Stimulated activated CD8-positive, alpha-beta memory T cell treated with anti-CD3 and anti-CD28 coated beads, Interleukin-12 subunit alpha, Interleukin-12 subunit beta, amount 100 ng/mL, for 4 hours (primary cell): ENCODE measurements at places on chromosomes 11 and 22.

- no peak for DNase-seq
Observed at GRCh38 chr11:77806993-77807392, 13.5 kb downstream of the RSF1 start.

GRCh38 chr22:22414266-22414665 is 94.3 kb downstream of the ZNF280B start:
- no peak for DNase-seq

- DNase-seq: no peak
Observed at GRCh38 chr22:33652615-33653014, 267.7 kb downstream of the LARGE1 start.

DNA sequence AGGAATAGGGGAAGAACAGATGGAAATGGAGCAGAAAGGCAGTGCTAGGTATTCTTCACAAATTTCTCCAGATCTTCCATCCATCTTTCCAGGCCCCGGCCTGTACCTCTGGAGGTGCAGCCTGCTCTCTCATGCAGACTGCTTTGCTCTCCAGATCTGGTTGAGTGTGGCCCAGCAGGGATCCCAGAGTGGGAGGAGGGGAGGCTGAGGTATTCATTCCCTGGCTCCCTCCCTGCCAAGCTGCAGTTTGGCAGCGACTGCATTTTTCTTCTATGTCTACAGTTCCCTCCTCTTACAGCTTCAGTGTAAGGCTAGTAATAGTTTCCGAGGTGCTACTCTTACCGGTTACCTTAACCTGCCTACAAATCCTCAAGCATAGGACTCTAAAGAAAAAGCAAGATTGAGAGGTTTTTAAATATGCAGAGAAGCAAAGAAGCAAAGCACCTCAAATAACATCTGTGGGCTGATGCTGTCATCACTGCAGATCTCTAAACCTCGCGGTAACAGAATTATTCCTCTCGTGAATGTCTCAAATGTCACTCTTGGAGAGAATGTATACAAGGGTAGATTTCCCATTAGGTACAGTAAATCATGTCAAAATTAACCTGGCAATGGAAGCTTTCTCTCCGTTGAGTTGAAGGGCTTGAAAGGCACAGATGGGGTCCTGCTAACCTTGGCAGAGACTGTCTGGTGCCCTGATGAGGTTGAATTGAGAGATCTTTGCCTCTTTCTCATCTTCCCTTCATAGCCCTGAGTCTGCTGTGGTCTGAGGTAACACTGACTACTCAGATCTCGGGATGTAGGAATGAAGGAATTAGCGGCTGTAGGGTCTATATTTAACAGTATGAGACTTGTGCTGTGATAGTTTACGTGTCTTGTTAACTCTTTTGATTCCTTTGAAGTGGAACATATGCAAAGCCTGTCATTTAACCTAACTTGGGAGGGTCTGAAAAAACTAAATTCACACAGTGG is 297.9 kb upstream of the C11orf87 start:
- no peak for DNase-seq

- no peak for DNase-seq
Observed at GRCh38 chr11:78230161-78230877, 41.6 kb downstream of the USP35 start.

- no peak for DNase-seq
Observed at GRCh38 chr11:62431171-62431901, 12.5 kb downstream of the SCGB1A1 start.

GRCh38 chr11:19680829-19681368 is 31.7 kb upstream of the NAV2 start:
- no peak for DNase-seq

DNA sequence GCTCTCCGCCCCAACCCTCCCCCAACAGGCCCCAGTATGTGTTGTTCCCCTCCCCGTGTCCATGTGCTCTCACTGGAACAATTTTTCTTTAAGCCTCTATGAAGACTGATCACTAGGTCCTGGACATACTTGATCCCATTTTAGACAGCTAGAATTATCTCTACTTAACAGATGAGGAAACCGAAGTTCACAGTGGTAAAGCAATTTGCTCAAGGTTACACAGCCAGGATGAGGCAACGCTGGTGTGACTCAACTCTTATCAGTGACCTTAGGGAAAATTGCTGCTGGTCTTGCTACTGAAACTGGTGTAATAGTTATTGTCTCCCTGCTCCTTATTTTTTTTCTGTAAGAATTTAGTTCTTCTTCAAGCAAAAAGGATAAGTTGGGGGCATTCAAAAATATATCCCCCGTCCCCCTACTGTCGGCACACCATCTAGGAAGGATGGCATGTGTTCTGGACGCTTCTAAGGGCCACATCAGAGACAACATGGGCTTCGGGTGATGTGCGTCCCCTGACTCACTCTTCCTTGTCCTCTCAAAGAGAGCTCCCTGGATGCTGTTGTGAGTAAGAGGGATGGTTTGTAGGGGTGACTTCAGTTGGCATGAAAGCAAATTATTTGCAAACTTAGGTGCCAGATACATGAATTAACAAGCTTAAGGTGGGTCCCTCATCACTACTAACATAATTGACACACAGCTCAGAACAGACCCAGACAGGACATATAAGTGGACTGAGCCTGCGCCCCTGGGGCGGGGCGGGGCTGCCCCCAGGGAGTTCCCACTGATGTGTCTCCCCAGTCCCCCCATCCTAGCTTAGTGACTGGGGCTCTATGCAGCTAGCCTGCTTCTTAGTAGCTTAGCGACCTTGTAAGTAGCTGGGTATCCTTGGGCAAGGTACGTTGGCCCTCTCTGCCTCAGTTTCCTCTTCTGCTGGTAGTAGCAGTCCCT is 23.6 kb upstream of the ALX4 start:
- no peak for DNase-seq

GRCh38 chr11:72234920-72235319 is 9.1 kb downstream of the PHOX2A start:
- no peak for DNase-seq

DNA sequence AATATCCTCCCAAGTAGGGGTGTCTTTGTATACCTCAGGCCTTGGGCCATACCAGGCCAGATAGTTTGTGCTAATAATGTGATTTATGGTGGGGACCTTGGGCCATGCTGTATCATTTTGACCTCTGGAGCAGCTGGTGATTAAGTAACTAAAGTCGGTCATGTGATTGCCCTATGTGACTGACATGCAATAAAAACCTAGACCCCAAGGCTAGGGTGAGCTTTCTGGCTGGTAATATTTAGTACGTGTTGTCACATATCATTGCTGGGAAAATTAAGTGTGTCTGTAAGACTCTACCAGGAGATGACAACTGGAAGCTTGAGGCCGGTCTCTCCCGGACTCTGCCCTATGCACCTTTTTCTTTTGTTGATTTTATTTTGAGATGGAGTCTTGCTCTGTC is 12.6 kb upstream of the TFIP11 start:
- DNase-seq: no peak

- DNase-seq: no peak
Observed at GRCh38 chr11:133659538-133660201, 127.4 kb upstream of the OPCML start.

GRCh38 chr11:117841551-117842031 is 17.0 kb upstream of the FXYD2 start:
- DNase-seq: no peak

DNA sequence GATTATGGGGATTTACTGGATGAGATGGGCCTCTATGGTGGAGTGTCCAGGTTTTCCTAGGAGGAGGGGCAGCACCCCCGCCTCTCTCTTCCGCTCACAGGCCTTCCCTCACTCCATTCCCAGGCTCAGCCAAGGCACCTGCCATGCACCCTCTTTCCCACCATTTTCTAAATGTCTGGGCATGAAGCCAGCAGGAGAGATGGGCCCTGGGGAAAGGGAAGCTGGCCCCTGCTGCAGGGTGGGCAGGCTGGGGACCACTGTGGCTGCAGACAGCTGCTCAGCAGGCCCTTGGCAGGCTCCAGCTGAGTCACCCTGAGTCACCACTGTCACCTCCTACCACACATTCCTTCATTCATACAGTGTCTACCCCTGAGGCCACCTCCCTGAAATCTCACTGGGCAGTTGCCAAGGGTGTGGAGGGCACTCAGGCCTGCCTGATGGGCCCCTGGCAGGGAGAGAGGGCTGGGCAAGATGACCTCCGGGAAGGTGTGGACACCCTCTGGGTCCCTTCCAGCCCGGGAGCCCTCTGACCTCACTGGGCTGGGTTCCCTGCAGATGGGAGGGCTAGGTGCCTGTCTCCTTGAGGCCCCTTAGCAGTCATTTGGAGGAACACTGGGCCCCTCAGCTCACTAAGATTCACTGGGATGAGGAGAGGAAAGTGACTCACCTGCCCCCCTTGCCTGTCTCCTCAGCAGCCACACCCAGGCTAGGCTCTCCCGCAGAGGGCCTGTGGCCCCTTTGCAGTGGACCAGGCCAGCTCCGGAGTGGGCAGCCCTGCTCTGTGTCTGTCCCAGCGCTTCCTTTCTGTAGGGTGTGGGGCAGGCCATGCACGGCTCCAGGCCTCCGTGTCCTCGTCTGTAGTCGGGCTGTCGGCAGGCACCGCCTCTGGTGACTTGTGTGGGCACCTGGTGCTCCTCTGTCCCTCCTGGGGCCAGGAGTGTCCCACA is 7.8 kb downstream of the MYEOV start:
- no peak for DNase-seq

DNA sequence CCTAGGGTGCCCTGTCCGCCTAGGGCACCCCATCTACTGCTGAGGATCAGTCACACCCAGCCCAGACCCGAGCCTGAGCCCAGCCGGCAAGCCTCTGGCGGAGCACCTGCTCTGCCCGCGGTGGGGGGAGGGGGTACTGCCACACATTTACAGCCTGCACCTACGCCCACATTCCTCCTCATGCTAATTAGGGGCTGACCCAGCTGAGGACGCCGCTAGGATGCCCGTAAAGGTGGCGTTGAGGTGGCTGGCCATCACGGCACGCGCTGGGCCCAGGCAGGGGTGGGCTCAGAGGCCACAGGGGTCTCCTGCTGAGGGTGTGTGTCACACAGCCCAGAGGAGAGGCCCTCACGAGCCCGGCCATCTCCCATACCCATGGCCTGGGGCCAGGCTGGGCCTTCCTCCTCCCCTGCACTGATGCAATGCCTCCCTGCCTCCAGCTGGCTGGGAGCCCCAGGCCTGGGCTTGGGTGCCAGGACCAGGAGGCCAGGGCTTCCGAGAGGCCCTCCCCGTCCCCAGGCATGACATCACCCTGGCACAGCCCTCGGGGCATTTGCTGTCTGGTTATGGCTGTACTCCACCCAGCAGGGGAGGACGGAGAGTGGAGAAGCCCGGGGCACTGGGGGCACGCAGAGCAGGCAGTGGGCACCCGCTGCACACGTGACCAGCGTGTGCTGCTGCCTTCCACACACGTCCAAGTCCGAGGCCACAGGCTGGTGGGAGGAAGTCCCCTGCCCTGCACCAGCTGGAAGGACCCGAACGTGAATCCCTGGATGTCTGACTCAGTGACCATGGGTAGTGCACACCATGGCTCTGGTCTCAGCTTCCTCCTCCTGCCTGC is 12.7 kb downstream of the DUSP8 start:
- no peak for DNase-seq

DNA sequence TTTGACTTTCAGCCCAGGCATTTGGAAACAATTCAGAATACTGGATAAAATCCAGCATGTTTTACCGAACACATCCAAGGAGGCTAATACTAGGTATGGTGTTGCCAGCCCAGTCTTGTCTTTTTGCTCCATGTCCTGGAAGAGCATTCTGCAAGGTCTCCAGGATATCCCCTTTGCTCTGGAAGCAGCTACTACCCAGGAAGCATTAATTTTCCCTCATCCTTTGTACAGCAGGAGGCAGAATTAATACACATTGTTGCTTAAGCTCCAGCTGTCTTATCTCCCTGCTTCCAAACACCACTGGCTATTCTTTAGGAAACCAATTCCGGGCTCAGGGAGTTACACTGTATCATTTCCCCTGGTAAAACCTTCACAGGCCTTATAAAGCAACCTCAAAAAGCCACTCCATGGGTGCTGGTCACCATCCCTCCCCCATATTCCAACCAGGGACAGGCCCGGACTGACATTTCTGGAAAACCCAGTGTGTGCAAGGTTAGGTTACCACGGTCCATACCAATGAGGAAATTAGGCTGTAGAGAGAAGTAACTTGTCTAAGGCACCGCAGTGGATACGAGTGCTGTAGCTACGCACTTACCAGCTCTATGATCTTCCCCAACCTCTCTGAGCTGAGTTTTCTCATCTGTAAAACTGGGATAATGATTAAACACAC is 1.5 kb upstream of the UBASH3B start:
- no peak for DNase-seq

DNA sequence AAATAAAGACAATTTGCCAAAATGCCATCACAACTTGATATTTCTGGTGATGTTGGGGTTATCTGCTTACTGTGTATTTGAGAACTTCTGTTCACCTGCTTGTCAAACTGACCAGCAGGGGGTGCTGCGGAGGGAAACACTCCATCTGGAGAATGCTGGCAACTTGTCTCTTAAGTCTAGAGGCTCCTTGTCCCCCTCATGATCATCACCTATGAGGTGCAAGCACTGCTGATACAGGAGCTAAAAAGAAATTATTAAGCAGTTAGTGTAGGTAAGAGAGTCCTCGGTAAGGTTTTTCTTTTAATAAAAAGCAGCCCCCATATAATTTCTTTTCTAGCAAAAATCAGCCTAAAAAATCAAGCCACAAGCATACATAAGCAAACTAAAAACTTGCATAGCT is 32.7 kb upstream of the GLYATL1B start:
- peak; percentile 37 for DNase-seq

DNA sequence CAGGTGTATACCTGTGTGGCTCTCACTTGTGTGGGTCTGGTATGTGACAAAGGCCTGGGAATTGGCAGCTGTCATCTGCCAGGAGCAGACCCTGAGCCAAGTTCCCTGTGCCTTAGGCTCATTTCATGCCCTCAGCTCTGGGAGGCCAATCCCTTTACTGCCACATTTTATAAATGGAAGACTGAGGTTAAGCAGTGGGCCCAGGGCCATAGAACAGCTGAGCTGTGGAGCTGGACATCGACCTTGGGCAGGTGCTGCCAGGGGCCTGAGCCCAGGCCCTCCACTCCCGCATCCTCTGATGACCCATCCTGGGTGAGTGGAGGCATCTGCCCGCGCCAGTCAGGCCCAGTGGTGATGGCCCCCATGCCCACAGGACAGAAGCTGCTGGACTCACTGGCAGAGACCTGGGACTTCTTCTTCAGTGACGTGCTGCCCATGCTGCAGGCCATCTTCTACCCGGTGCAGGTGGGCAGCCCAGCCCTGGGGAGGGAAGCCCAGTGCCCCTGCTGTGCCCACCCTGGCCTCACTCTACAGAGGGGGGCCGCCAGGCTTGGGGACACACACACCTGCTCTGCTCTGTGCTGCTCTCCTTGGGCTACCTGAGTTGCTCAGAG is 20.9 kb upstream of the ARHGAP8 start:
- no peak for DNase-seq
